ENCODE measurements at places on chromosomes 5 and 9.

- no peak for DNase-seq
Observed at GRCh38 chr9:91035825-91036208, 234.2 kb downstream of the SYK start.

DNA sequence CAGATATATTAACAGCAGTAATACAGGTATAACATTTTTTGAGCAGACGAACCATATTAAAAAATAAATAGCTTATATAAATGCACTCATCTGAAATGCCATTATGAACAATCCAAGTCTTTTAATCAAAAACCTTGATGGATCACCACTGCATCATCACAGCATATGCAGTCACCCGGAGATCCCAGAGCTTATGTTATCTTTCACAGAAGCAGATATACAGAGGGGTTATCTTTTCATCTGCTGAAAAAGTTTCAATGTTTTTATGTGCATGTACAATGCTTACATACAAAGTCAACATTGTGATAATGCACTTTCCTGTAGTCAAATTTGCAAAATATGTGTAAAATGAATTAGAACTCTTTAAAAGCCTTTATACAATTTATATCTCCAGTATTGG lies 211.9 kb downstream of the FBXL7 start:
- DNase-seq, result no peak

GRCh38 chr5:36536616-36537005 lies 69.8 kb upstream of the SLC1A3 start:
- DNase-seq, result no peak

- DNase-seq, result no peak
Observed at GRCh38 chr5:151345808-151346478, 1.4 kb downstream of the SLC36A2 start.

GRCh38 chr5:159825551-159826051 lies 90.7 kb upstream of the ADRA1B start:
- DNase-seq, result no peak

- DNase-seq, result no peak
Observed at GRCh38 chr5:169917500-169917899, 62.8 kb downstream of the INSYN2B start.

DNA sequence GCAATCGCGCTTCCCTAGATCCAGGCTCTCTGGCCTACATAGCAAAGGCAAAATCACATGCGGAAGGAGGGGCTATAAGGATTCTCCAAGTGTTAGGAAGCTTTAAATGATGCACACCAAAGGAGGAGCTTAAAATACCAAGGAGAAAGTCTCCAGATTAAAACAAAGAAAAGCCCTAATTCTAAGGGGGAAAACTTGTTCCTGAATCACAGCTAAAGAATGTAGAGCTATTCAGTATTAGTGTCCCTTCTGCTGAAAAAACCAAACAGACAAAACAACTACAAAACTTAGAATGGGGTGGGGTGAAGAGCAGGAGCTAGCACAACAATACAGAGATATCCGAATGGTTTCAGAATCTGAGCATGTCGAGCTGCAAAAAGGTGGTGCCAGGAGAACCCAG lies 213.7 kb downstream of the DCP2 start:
- no peak for DNase-seq

DNA sequence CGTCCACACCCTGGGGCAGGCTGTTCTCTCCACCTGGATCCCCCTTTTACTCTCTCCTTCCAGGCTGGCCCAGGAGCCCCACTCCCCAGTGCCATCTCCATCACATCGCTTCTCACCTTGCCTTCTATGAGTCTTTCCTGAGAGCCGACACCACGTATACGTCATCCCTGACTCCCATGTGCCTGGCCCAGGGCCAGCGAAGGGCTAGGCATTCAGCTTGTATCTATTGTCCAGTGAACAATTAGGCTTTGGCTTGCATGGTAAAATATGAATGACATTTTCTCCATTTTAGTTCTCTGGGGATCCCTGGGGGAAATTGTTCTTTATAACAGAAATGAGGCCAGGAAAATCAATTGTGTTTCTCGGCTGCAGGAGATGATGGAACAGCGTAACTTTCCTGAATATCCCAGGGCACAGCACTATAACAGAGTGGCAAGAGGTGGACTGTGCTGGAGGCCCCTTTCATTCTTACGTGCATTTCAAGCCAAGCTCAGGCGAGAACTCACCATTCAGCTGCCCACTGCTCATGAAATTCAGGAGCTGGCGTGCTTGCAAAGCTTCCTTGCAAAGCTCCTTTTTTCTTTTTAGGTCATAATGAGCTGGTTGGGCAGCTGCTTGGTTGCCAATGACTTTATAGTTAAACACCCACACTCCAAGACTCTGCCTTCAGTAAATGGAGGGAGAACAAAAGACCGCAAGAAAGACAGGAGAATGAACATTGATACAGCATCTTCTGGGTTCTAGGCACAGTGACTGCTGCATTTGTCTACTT lies 37.7 kb downstream of the NSG2 start:
- DNase-seq, result no peak

DNA sequence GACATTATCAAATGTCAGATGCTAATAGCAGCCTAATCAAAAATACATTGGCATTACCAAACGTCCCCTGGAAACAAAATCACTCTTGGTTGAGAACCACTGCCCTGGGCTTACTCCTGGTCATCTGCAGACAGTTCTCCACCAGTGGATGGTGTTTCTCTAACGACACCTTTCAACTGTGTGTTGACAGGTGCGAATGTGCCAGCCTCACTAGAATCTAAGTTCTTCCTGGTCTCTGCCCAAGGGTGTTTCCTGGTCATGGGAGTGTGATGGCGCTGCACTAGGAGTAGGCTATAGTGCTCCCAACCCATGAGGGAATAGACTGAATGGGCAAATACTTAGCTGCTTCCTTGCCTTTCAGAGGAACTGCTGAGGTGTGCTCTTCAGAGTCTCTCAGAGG lies 105.9 kb downstream of the MRPS27 start:
- no peak for DNase-seq
